ENCODE measurements at places on chromosomes 16 and 17. TPM values are rescaled to one million over a fixed set of nuclear protein-coding genes. Genes with fewer than 3 reads are reported as not detected.

The SECTM1 gene
- total RNA-seq, result 3.9 TPM

The COX6A2 gene
- total RNA-seq, result not detected

The CYGB gene
- 9.5 TPM for total RNA-seq

The CCDC144A gene
- total RNA-seq, result 9.1 TPM

The PRR15L gene
- not detected for total RNA-seq

The MYO15A gene
- total RNA-seq, result 0.50 TPM

The STAT5A gene
- 8.1 TPM for total RNA-seq

The TPSD1 gene
- total RNA-seq, result not detected

The ZACN gene
- total RNA-seq, result 0.12 TPM

The EPN3 gene
- total RNA-seq, result not detected

The TBC1D3H gene
- not detected for total RNA-seq

The NACA2 gene
- total RNA-seq, result not detected

The MMP15 gene
- total RNA-seq, result 4.2 TPM

The CRISPLD2 gene
- 5.4 TPM for total RNA-seq

The FOXL1 gene
- 36.7 TPM for total RNA-seq

The VPS25 gene
- 87.4 TPM for total RNA-seq

The GH2 gene
- total RNA-seq, result not detected

The SDR42E1 gene
- 0.22 TPM for total RNA-seq

The VPS9D1 gene
- 8.1 TPM for total RNA-seq

The KRTAP4-5 gene
- total RNA-seq, result not detected

The RAB37 gene
- 0.11 TPM for total RNA-seq

The CDRT15L2 gene
- not detected for total RNA-seq

The KRT36 gene
- 0.12 TPM for total RNA-seq

The LRRC37A gene
- total RNA-seq, result 2.1 TPM

The SP2 gene
- 0.37 TPM for total RNA-seq

The TVP23A gene
- total RNA-seq, result not detected

The PRSS33 gene
- not detected for total RNA-seq

The SLC22A31 gene
- 0.25 TPM for total RNA-seq

The C16orf96 gene
- total RNA-seq, result not detected

The KRTAP3-2 gene
- not detected for total RNA-seq

The HS3ST6 gene
- total RNA-seq, result not detected

The NUP93 gene
- 50.7 TPM for total RNA-seq

The NGFR gene
- 0.12 TPM for total RNA-seq

The TEX19 gene
- total RNA-seq, result 0.12 TPM

The KCNH6 gene
- not detected for total RNA-seq

All from uterine smooth muscle cell (primary cell).